Hematopoietic multipotent progenitor cell treated with erythropoietin and hydrocortisone succinate and interleukin-3 and kit ligand, for 6 days (in vitro differentiated cells): ENCODE measurements at places on chromosomes 2 and 18.

GRCh38 chr18:8571399-8571798 lies 37.8 kb upstream of the RAB12 start:
- DNase-seq, result no peak

GRCh38 chr18:59460072-59460420 lies 101.0 kb upstream of the LMAN1 start:
- DNase-seq, result no peak

GRCh38 chr2:53820711-53821110 lies 33.9 kb downstream of the ERLEC1 start:
- no peak for DNase-seq

DNA sequence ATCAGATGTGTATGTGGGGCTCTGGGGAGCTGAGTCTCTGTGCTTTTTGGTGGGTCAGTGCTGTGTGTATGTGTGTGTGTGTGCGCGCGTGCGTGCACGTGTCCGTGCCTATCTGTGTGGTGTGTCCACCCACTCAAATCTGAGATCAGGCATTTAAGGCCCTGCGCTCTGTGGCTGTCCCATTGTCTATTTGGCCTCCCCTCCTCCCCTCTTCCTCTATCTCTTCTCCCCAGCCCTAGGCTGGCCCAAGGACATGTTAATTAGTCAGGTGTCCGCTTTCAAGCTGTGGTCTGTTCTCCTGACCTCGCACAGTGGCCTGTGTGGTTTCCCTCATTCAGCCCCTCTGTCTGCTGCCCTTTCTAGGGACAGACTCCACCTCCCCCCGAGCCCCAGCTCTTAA lies 136.4 kb downstream of the DYSF start:
- DNase-seq, result no peak

- DNase-seq, result no peak
These were observed 16.2 kb upstream of the SCG2 start for GRCh38 chr2:223618172-223619035.

- no peak for DNase-seq
These were observed 234.2 kb upstream of the SPOPL start for GRCh38 chr2:138267161-138267901.

GRCh38 chr2:136126421-136126926 lies 8.5 kb upstream of the CXCR4 start:
- DNase-seq, result no peak

- DNase-seq, result no peak
These were observed 81.5 kb upstream of the SLC66A3 start for GRCh38 chr2:11073776-11074175.

GRCh38 chr2:44836916-44837315 lies 104.6 kb upstream of the SIX3 start:
- no peak for DNase-seq

DNA sequence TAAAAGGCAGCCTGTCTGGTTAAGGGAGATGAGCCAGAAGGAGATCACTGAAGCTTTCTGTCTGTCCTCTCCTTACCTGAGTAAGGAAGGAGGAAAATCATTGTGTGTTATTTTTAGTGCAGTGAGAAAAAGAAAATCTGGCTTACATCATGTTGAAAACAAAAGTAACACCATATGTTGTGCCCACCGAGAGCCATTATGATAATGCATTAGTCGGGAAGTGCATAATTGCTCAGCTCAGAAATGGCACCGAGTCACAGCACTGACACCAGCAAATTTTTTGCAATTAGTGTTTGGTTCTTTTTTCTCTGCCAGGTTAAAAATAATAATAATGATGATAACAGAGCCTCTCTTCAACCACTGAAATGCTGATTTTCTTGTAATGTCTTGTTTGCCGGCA lies 46.6 kb downstream of the HNMT start:
- no peak for DNase-seq

DNA sequence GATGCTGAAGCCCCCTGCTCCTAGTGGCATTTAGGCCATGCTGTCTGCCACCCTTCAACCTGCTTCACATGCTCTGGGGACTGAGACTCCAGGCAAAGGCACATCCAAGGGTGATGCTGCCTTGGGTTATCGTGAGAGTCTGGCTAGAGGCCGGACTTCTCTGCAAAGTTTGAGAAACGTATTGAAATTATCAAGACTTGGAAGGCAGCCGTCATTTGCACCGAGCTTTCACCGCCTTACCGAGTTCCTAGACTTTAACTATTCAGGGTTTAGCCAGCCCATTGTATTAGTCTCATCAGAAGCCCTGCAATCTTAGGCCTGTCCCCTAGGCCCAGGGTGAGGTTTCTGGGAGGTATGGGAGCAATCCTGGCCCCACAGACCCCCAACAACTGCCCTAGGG lies 34.0 kb downstream of the RDH14 start:
- no peak for DNase-seq

DNA sequence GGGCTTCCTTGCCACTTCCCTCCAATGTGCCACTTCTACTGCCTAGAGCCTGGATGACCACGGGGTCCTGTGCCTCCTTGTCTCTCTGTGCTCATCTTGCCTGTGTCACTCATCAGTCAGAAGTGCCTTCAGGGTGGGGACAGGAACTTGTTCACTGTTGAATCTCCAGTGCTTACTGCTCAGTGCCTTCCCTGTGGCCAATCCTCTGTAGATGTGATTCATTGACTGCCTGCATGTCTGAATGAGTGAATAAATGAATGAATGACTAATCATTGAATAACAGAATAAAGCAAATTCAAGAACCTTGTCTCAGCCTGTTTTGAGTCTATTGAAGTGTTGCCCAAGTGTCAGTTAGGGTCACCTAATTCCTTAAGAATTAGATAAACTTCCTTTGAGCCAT lies 42.3 kb upstream of the FAM136A start:
- no peak for DNase-seq

GRCh38 chr2:8805278-8806210 lies 31.9 kb downstream of the KIDINS220 start:
- DNase-seq, result peak; percentile 27

GRCh38 chr2:145596416-145596815 lies 1076.5 kb upstream of the ZEB2 start:
- no peak for DNase-seq

- no peak for DNase-seq
These were observed 173.1 kb downstream of the LCLAT1 start for GRCh38 chr2:30620102-30620501.

GRCh38 chr2:9964334-9964980 lies 13.0 kb downstream of the GRHL1 start:
- no peak for DNase-seq
